ENCODE measurements at places on chromosomes 16 and 17.

- no peak for DNase-seq
These were observed 35.8 kb upstream of the LGALS9 start for GRCh38 chr17:27595208-27595607.

- DNase-seq: no peak
These were observed 32.7 kb upstream of the SSTR2 start for GRCh38 chr17:73132085-73132492.

GRCh38 chr17:66711401-66711800, 123.5 kb upstream of the CACNG5 start:
- no peak for DNase-seq

DNA sequence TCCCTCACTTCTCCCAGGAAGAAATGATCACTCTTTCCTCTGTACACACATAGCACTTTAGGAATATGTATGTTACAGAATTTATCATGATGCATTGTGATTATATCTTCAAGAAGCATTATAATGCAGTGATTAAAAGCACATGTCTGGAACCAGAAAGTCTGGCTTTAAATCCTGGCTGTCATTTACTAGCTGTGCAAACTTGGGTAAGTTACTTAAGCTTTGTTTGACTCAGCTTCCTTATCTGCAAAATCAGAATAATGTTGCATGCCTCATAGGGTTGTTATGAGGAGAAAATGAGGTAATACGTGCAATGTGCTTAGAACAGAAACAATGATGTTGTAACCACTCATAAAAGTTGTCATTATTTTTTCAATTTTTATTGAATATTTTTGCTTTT, 156.3 kb upstream of the ZKSCAN2 start:
- DNase-seq: no peak

DNA sequence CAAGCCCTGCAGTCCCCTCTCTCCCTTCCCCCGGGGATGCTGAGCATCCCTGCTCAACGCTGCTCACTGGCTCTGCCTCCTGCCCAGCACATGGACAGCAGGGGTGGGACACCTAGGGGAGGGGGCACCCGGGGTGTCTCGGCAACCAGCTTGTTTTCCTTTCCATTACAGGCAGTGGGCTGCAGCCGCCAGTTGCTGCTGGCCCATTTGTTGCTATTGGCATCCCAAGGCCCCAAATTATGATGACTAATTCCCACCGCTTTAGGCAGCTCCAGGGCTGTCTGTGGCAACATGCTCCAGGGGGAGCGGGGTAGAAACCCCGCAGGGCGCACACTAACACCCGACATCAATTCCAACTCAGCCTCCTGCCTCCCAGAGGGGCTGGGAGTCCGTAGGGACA, 4.9 kb downstream of the SDK2 start:
- DNase-seq: no peak

- no peak for DNase-seq
These were observed 57.4 kb upstream of the MRTFB start for GRCh38 chr16:14013571-14014283.

DNA sequence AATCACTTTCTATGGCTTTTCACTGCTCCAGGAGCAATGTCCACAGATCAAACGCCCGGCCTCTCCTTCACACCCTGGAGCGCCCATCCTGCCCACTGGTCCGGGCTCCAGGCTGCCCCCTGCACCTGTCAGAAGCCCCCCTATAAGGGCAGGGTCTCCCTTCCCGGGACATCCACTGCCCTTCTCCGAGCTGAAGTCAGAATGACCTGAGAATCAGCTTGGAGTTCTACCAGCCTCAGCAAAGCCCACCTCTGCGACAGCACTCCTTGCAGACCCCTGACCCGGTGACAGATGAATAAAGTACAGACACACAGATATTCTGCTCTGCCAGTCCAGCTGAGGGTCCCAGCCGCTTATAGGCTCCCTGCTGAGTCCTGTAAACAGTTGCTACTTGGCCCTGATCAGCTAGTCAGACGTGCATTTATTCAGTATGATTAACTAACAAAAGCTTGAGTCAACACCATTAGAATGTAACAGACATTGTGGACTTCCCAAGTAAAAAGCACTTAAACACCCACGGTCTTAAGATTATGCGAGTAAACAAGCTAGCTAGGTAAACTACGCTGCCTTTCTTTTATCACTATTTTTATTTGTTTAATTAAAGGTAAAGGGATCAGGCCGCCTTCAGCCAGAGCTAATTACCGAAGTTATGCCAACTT, 4.8 kb downstream of the SLC7A5 start:
- no peak for DNase-seq

- no peak for DNase-seq
These were observed 258.2 kb upstream of the TNRC6C start for GRCh38 chr17:77700165-77700881.

Data from stimulated activated CD8-positive, alpha-beta memory T cell treated with anti-CD3 and anti-CD28 coated beads, Interleukin-2, amount 100 ng/mL, for 48 hours (primary cell).